Stimulated activated CD8-positive, alpha-beta memory T cell treated with anti-CD3 and anti-CD28 coated beads, Interleukin-4, amount 100 ng/mL, for 1 hour (primary cell): ENCODE measurements at places on chromosomes 6 and 20.

DNA sequence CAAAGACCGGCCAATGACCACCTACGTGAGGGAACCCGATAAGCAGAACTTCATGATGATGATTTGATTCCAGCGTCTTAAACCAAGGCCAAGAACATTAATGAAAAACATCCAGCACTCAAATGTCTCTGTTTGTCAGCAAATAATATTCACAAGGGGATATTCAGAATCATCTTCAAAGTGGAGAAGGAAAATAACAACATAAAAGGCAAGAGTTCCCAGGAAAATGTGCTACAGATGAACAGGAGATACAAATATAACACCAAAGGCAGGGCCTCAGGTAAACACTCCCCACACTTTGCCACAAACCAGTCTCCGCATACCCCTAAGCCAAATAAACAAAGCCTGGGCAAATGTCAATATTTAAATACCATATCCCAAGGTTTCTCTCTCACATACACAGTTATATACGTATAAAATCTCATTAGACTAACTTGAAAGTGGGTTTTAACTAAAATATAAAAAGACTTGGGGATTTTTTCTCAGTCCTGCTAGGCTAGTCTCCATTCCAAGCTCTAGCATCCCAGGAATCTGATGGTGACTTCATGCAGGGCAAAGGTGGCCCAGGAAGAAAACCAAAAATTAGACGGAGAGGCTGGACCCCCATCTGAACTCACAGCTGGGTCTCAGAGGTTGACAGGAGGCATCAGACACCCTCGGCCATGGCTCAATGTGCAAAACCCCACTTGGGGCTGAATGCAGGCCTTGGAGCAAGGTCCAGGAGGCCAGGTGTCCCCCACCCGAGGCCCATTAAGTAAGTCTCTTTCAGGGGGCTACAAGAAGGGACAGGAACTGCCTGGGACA is 32.1 kb downstream of the TRAM2 start:
- no peak for DNase-seq

DNA sequence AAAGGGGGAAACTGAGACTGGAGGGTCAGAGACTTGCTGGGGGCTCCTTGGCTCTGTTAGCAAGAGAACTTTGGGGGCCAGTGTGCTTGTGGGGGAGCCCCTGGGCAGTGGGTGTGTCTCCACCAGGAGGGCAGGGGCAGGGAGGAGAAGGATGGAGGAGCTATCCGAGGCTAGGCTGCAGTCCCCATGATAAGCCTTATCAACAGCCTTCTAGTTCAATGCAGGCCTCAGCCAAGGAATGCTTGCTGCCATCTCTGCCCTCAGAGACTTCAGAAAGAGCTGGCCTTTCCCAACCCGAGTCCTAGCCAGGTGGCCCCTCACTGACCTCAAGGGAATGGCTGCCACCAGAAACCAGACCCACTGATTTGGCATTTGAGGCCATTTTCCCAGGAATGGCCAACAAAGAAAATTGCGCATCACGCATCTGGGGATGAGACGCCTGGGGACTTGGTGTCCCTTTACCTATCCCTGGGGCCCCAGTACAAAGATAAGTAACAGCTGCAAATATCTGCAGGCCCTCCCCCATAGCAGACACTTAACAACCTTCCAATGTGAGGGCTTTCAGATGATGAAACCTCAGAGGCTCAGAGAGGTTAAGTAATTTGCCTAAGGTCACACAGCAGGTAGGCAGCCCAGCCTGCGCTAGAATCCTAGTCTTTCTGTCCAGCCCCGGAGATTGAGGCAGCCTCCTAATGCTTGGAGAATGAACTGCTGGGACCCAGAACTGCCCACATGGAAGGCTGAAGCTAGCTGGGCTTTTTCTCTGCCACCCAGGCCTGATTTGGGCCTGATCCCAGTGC is 4.9 kb downstream of the TGM2 start:
- no peak for DNase-seq

DNA sequence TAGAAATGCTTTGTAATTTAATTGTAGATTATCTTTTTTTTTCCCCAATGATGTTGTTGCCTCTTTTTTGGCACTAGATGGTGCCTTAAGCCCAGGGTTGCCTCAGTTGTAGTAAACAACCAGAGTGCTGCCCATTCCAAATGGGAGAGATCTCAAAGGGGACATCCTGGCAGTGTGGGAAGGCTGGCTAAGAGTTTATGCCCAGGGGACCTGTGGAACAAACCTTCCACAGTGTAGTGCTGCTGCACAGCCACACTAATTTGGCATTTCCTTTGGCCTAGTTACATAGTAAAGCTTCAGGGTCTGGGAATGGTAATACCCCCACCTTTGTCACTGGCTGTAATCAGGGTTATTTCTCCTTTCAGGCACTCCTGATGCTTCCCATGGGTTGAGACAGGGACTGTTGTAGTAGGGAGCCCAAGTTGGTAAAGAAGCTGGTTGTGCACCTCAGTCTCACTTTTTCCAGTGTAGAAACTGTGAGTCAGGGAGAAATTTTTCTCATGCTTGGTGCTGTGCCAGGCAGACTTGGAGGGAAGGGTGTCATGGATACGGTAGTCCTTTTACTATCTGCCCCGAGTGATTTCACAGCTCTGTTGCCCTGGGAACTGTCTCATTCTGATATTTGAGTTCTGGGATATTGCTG is 177.8 kb upstream of the ECI2 start:
- no peak for DNase-seq

- no peak for DNase-seq
Observed at GRCh38 chr6:119147101-119148053, 68.9 kb upstream of the FAM184A start.

DNA sequence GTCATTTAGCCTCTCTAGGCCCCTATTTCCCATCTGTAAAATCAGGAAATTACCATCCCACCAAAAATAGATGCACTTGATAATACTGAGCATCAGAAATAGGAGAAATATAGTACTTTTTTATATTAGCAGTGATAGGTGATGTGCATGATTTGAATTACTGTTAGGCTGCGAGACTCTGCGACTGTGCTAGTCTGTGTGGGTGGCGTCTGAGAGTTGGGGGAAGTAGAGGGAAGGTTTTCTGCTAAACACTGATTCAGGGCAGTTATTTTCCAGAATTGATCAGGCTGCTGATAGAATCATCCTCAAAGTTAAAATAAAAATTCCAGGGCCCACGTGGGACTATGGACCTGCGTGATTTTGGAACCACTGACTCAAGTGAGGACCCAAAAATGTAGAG is 60.4 kb upstream of the ARMH2 start:
- DNase-seq = no peak

- DNase-seq = no peak
Observed at GRCh38 chr6:105795366-105795765, 290.8 kb upstream of the PRDM1 start.

DNA sequence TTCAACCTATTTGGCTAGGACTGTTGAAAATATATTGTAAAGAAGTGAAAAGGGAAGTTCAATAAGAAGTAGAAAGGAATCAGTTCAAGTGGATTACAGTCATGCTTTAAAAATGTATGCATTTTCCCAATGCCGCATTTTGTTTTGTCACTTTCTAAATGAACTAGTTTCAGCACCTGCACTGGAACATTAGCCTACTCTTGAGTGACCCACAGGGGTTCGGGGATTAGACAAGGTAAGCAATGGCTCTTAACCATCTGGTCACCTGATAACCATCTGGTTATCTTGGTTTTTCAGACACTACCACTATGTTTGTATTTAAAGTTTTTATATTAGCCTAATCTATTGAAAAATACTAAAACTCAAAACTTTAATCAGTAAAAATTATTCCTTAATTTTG is 97.6 kb downstream of the CD164 start:
- DNase-seq = no peak

DNA sequence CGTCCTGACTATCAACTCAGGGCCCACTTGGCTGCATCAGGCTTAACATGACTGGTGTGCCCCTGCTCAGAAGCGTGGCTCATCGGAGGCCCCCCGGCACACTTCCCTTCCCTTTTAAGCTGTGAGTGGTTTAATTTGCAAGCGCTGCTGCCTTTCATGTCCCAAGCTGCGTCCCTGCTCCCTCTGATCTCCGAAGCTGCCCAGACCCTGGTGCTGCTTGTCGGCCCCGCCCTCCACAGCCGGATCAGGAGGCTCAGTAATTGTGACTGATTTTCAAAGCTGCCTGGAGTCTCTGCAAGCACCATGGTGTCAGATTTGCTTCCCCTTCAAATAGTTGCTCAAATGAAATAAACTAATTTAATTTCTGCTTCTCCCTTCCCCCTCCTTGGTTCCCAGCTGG is 71.1 kb downstream of the CDH22 start:
- no peak for DNase-seq

DNA sequence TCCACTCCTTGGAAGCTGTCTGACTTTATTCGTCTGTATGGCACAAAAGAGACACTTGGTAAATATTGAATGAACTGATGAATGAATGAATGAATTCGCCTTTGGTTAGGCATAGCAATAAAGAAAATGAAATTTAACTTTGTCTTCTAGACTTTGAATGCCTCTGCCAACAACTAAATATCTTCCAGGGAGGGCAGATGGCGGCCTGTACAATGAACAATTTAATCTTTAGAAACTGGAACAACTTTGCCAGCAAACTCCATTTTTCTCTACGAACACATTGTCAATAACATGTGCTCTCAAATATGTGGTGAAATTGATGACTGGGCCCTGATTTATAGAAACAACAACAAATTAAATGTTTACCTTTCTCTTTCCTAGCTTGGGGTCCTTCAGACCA is 140.6 kb downstream of the ZNF217 start:
- no peak for DNase-seq

- no peak for DNase-seq
Observed at GRCh38 chr6:168315596-168315995, 4.0 kb downstream of the DACT2 start.

DNA sequence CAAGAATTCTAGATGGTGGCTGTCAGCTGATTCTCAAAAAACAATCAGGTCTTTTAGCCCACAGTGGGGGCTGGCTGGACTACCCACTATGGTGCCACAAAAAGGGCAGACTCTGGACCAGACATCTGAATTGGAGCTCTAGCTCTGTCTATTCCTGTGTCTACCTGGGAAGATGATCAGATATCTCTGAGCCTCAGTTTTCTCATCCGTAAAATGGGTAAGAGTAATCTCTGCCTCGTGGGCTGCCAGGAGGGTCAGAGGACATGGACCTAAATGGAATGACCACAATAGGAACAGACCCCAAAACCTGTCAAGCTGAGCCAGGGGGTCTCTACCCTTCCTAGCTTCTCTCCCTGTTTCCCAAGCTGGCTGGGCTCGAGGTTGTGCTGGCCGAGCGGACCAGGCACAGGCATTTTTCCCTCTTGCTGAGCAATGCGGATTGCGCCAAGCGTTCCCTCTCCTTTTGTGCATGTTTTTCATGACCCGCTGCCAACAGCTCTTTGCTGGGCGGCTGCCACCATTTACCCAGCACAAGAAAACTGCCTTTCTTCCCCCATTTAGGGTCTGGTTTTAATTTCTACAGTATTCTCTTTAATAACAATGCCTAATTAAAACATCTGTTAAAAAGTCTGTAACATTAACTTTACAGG is 74.7 kb upstream of the MAFB start:
- no peak for DNase-seq

- no peak for DNase-seq
Observed at GRCh38 chr20:51489611-51490010, 52.9 kb downstream of the NFATC2 start.

GRCh38 chr20:50022676-50023075 is 39.9 kb downstream of the SNAI1 start:
- no peak for DNase-seq

DNA sequence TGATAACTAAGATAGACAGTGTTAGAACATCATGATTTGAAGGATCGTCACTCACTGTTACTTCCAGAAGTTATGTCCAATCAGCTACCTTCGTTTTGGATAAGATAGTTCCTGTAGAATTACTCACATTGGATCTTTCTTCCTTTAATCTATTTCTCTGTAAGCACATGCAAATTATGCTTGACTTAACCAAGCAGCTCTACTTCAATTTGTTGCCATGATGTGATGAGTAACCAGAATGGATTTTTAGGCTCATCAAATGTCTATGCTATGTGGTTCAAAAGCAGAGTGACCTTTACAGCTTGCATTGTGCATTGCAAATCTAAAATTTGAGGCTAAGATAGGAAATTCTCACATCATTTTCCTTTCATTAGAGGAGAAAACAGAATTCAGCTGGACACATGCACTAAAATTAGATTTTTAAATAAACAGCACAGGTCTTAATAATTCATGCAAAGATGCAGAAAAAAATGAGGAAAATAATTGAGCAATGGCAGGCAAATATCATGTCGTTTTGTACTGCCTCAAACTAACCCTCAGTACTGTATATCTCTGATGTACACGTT is 76.7 kb upstream of the ZFP64 start:
- no peak for DNase-seq

GRCh38 chr6:143673669-143674068 is 4.1 kb upstream of the PHACTR2 start:
- no peak for DNase-seq

- DNase-seq = no peak
Observed at GRCh38 chr6:170128346-170128745, 162.5 kb downstream of the DLL1 start.

DNA sequence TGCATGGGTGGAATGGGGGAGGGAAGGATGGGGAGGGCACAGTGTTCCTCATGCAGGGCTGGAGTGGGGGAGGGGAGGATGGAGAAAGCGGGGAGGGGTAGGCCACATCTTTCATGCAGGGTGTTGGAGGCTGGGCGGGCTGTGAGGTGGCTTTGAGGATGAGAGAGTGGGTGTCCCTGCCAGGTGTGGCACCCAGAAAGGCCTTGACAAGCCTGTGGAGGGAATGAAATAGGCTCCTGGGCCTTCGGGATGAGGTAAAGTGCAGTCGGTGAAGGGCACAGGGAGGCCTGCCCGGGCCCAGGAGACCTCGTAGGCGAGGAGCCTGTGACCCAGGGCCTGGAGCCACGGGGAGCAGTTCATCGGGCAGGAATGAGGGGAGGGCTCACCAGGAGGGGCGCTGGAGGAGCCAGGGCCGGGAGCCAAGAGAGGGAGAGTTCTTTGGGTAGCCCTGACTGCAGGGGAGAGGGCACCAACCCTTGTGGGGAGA is 7.6 kb downstream of the CEBPB start:
- DNase-seq = no peak

- DNase-seq = no peak
Observed at GRCh38 chr20:44769481-44769863, 23.8 kb downstream of the KCNK15 start.

GRCh38 chr6:16331384-16332174 is 93.2 kb downstream of the GMPR start:
- peak; percentile 32 for DNase-seq

DNA sequence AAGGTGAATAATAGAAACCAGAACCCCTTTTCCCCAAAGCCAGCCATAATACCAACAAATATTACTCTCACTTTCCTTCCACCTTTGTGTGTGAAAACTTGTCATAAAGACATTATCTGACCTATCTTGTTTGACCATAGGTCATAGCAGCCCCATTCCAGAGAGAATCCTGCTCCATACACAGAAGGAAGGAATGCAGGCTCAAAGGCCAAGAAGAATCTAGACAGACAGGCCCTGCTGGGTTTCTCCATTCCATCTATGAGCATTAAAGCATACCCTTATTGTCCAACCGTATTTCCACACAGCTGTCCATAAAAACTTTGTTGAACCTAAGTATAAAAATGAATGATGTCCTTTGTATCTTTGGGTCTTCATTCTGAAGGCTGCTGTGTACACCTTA is 40.7 kb upstream of the KCNK5 start:
- DNase-seq = no peak
